Prostate gland (tissue), 2 donors: ENCODE measurements at places on chromosomes 2 and 18.

GRCh38 chr2:215832791-215833190, 180.6 kb downstream of the MREG start:
- DNase-seq, result peak; percentile 62

DNA sequence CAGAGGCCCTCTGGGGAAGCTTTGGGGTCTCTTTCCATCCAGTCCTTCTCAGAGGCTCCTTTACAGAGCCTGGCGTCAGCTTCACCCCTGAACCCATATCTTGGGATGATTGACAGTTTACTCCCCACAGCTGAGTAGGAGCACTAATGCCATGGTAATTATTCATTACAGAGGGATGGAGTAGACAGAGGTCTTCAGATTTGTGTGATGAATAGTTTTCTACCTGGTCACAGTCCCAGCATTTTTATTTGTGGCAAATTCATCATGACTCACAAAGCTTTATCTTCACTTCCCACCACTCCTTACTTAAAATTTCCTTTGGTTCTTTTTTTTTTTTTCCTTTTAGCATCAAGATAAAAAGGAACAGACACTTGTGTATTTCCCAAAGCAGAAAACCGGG, 104.2 kb downstream of the CCDC85A start:
- no peak for DNase-seq

DNA sequence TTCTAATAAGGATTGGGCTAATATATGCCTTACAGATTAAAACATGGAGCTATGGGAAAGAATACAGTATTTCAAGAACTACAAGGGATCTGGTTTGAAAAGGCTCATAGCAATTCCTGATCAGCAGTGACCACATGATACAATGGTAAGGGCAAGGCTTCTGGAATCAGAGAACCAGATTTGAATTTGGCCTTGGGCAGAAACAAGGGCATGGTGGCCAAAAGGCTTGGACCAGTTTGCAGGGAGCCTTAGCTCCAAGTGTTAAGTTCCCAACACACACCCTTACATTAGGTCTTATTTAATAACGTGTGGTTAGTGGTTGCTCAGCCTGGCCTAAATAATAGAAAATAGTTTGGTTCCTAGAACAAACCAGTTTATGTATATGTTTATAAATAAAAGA, 87.7 kb downstream of the ZAP70 start:
- no peak for DNase-seq

GRCh38 chr2:68800027-68800401, 65.4 kb downstream of the ARHGAP25 start:
- DNase-seq, result no peak

DNA sequence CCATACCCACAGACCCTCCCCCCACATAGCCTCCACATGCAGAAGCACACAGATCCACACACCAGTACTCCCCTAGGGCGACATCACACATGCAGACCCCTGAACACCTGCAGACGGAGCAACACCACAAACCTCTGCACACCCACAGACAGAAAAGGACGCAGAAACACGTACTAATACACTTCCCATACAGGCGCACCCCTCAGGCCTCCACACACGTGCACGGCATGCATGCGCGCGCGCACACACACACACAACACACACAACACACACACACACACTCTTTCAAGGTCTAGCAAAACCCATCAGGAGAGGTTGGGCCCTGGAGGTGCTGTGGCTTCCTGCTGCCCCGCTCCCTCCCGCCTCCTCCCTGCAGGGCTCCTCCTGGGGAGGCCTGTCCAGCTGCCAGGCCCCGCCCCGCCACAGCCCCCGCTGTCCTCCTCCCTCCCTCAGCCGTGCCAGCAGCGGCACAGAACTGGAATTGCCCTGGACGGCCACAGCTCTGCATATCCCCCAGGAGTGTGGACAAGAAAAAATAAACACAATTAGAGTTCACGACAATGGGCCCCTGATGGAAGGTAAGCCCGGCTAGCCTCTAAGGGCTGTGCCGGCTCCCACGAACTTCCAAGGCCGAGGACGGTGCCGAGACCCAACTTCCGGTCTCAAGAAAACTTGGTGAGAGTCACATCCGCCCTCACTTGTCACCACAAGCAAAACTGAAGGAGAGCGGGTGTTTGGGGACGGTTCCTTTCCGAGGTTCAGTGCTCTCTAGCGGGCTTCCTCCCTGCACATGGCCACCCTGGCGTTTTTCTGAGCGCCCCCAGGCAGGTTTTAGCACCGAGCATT, 6.8 kb downstream of the ZFP36L2 start:
- peak; percentile 85 for DNase-seq

- DNase-seq, result no peak
Observed at GRCh38 chr2:96241900-96242611, 23.7 kb downstream of the TMEM127 start.

DNA sequence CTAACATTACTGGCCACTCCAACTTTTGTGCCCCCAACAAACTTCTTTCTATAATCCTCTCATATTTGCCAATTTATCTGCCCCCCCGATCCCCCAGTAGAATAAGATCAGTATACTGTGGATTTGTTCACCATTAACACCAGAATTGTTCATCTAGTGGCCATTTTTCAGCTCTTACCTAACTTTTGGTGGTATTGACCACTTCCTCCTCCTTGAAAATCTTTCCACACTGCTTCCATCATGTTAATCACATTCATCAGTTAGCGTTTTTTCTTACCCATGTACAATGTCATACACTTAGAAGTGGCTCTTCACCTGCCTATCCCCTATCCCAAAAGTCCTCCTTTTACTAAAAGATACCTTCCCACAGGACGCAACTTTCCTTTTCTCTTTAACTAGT, 6.1 kb downstream of the IMPACT start:
- DNase-seq, result no peak

GRCh38 chr2:10305715-10306114, 3.0 kb downstream of the HPCAL1 start:
- no peak for DNase-seq

GRCh38 chr2:236857781-236858180, 227.9 kb upstream of the COPS8 start:
- DNase-seq, result no peak

DNA sequence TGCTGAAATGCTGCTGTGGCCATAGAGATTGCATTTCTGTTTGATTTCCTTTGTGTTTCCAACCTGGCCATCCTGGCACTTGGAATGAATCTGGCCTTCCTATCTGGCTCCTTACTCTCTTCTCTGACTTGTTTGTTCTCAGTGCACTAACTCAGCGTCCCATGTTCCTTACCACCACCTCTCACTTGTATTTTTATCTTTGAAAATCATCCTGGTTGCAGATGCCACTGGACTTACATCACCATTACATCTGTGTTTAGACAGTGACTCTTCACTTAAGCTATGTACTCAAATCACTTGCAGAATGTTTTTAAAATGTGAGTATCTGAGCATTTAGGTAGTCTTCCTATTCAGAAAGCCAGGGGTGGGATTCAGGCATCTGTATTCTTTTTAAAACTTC, 239.5 kb downstream of the WDR7 start:
- no peak for DNase-seq

DNA sequence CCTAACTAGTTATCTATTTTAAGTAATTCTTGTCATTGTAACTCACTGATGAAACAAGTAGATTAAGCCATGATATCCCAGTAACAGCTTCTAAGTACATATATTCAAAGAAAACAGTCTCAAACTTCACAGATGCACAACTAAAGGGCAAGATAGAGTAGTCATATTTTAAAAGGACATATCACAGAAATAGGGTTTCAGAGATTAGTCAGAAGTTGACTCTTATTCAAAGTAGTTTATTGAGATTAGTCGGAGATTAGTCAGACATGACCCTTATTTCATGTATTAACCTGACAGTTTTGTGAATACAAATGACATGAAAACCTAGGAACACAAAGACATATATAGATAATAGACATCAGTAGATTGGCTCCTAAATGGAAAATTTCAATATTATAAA, 15.9 kb upstream of the CHAC2 start:
- DNase-seq, result no peak

GRCh38 chr2:28341208-28341891, 51.3 kb upstream of the FOSL2 start:
- no peak for DNase-seq

DNA sequence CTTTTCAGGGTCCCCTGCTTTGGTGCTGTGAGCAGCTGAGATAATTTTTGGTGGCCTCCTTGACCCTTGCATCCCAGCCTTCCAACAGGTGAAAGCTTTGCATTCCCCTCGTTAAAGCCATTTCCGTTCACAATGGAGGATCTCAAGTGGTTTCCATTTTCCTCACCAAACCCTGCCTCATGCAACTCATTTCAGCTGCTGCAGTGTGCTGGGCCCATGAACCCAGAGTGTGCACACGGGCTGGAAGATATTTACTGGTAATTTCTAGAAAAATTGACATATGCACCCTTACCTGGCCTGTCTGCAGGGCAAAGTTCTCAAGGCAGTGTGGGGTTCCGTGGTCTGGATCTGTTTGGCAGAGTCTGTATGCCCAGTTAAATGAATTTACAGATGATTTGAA, 246.8 kb upstream of the HS6ST1 start:
- no peak for DNase-seq

GRCh38 chr18:48902856-48903601, 47.7 kb downstream of the SMAD7 start:
- no peak for DNase-seq

- DNase-seq, result no peak
Observed at GRCh38 chr2:172053486-172053885, 31.8 kb upstream of the DLX1 start.

- peak; percentile 51 for DNase-seq
Observed at GRCh38 chr2:158034198-158034866, 67.3 kb upstream of the UPP2 start.

- no peak for DNase-seq
Observed at GRCh38 chr2:218422403-218423086, 3.6 kb downstream of the VIL1 start.

- DNase-seq, result no peak
Observed at GRCh38 chr2:177474998-177475397, 82.4 kb downstream of the AGPS start.

- no peak for DNase-seq
Observed at GRCh38 chr18:66971960-66972359, 368.1 kb upstream of the CDH19 start.

DNA sequence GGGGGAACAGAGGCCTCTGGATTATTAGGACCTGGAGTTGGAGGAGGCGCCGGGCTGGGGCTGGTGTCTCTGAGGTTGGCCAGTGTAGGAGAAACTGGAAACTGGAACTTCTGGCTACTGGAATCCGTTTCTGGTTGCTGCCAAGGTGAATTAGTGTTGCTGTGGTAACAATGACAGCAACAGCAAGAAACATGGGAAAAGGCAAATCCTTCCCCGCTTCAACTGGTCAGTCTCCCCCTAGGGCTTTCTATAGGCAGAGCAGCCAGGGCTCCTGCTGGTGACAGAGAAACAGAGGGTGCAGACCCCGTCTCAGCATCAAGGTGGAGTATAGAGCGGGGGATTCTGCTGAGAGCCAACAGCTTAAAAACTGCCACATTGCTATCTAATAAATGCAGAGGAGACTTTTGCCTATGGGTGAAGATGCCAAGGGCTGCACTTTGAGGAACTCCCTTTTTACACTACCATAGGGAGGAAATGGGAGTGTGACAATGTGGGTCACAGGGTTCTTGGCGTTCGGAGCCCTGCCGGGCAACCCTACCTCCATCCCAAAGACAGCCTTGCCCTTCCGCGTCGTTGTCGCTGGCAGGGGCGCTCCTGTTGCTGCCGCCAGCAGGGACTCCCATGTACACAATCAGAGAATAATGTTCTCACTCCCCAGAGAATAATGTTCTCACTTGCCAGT, 81.4 kb upstream of the CABLES1 start:
- DNase-seq, result no peak

DNA sequence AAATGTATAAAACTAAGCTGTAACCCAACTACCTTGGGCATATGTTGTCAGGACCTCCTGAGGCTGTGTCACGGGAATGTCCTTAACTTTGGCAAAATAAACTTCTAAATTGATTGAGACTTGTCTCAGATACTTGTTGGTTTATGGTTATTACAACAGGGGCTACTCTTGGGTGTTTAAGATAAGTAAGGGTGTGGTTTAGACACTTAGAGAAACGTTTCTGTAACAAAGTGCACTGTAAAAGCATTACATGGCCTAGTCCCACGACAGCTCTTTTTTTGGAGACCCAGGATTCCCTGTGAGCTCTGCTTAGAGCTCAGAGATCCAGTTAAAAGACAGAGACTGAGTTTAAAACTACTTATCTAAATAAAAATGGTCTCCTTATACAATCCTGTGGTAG, 32.3 kb upstream of the LIPG start:
- no peak for DNase-seq

DNA sequence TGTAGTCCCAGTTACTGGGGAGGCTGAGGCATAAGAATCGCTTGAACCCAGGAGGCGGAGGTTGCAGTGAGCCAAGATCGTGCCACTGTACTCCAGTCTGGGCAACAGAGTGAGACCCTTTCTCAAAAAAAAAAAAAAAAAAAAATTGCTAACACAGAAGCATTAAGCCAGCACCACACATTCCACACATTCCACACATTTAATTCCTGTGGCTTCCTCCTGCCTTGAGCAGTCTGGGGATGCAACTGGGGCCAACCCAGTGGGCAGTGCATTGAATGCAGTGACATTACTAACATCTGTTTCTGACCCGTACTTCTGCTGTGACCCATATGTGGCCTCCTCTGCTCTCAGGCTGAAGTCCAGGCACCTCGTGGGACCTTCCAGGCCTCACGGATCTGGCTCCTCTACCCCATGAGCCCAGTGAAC, 107.0 kb downstream of the BCL2L11 start:
- no peak for DNase-seq

GRCh38 chr2:142291969-142292368, 161.2 kb upstream of the LRP1B start:
- DNase-seq, result no peak

GRCh38 chr18:4748975-4749374, 293.9 kb upstream of the DLGAP1 start:
- no peak for DNase-seq

- DNase-seq, result no peak
Observed at GRCh38 chr18:13279181-13280069, 60.9 kb downstream of the LDLRAD4 start.

GRCh38 chr2:61421611-61422010, 49.3 kb downstream of the USP34 start:
- no peak for DNase-seq

DNA sequence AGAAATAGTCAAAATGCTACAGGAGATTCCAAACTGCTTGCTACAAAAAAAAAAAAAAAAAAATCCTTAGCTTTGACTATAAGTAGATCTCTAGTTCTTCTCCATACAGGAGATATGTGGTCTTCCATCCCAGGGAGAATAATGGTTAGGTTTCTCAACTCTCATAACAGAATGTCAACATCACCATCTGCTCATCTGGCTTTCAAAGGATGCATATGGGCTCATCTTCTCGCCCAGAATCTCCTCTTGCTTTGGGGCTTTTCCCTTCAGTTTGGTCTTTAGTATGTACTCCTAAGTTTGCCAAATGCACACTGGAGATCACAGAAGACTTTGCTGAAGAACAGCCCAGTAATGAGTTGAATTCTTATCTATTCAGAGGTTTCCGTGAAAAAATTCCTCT, 240.7 kb downstream of the NRXN1 start:
- DNase-seq, result no peak

- DNase-seq, result no peak
Observed at GRCh38 chr2:38122344-38122743, 46.4 kb upstream of the CYP1B1 start.

- no peak for DNase-seq
Observed at GRCh38 chr18:36460854-36461253, 163.3 kb downstream of the FHOD3 start.

GRCh38 chr2:208015475-208015874, 9.9 kb downstream of the PLEKHM3 start:
- DNase-seq, result no peak
